DMS 273 treated with DMSO at 0.1 percent for 48 hours (cell line): ENCODE measurements at places on chromosomes 5 and 9.

GRCh38 chr5:72369301-72369700, 49.1 kb downstream of the PTCD2 start:
- DNase-seq: no peak

- no peak for DNase-seq
Measured at GRCh38 chr5:36215910-36216309, 25.8 kb downstream of the NADK2 start.

- DNase-seq: no peak
Measured at GRCh38 chr5:83714810-83715209, 5.8 kb downstream of the HAPLN1 start.

GRCh38 chr5:172235132-172235780, 41.3 kb downstream of the EFCAB9 start:
- no peak for DNase-seq

GRCh38 chr5:42811591-42812446, at the start of gene SELENOP:
Gene SELENOP (minus strand): TSS chr5:42811892. CDS start chr5:42808353, 3,539 bp downstream.
- DNase-seq: no peak

DNA sequence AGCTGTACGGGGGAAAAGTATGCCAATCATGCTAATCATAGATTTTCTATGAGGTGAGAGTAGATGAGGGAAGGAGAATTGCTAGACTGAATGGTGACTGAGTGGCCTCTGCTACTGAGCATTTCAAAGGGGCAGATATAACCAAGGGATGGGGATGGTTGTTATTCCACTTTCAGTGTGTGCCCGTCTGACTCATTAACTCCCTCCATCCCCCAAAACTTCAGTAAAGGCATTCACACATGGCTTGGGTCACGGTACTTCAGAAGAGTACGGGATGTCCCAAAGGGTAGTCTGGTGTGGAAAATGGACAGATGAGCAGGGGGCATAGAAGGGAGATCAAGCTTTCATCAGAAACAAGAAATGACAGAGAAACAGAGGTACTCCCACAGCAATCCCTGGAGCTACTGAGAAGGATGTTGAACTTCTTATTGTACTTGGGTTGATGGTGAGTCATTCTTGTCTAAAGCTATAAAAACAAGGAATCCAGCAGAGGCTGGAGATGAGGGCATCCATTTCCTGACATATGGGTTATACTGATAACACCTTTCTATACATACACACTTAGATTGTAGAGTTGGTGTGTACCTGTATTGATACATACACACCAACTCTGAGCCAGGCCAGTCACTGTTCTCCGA, 8.9 kb upstream of the TLE4 start:
- DNase-seq: no peak

DNA sequence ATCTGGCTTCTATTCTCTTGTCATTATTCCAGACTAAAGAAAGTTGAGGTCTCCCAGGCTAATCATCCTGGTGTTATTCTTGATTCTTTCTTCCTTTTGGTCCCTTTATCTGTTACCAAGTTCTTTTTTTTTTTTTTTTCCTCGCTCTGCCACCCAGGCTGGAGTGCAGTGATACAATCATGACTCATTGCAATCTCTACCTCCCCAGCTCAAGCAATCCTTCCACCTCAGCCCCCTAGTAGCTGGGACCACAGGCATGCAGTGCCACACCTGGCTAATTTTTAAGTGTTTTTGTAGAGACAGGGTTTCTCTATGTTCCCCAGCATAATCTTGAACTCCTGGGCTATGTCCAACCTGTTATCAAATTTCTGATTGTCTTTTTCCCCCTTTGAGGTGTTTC, 126.6 kb upstream of the DHFR start:
- no peak for DNase-seq

GRCh38 chr5:155954701-155955445, 372.1 kb upstream of the SGCD start:
- DNase-seq: no peak

DNA sequence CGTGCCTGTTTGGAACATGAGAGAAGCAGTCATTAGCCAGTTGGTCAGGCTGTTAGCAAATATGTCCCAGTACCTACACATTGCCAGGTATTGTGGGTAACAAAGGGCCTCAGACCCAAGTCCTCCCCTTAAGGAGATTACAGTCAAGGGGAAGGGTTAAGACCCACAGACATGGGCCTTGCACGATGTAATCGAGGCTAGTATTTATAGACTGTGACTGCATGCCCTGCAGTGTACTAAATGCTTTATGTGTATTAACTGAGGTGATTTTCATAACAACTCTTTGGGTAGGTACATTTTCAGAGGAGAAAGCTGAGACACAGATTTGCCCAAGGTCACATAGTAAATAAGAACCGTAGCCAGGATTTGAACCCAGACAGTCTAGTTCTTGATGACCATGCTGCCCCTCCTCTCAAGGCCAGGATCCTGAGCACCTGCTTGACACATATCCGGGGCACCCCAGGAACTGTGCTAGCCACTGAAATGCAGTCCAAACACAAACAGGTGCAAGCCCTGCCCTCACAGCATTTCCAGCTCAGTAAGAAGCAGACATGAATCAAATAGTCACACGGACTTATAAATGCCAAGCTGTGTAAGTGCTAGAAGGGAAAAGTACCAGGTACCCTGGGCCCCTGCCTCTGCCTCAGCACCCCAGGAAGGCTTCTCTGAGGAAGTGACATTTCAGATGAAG, 32.0 kb upstream of the GRPEL2 start:
- no peak for DNase-seq
